Mucosa of gallbladder (tissue), 1 donor: ENCODE measurements at places on chromosomes 6 and 20. TPM values are rescaled to one million over a fixed set of nuclear protein-coding genes. Genes with fewer than 3 reads are reported as not detected.

DNA sequence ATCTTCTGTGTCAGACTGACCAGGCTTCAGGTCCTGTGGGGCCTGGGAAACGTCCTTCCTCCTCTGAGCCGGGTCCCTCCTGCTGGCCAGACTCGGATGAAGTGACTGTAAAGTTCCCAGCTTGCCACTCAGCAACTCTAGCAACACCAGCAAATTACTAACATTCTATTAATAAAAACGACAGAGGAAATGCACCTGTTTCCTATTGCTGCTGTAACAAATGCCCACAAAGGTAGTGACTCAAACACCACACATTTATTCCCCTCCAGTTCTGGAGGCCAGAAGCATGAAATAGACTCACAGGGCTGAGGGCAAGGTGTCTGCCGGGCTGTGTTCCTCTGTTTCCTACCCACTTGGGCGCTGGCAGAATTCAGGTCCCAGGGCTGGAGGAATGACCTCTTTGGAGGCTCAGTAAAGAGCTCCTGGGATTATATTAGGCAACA, 48.8 kb downstream of the CTCFL start:
- DNase-seq = no peak

DNA sequence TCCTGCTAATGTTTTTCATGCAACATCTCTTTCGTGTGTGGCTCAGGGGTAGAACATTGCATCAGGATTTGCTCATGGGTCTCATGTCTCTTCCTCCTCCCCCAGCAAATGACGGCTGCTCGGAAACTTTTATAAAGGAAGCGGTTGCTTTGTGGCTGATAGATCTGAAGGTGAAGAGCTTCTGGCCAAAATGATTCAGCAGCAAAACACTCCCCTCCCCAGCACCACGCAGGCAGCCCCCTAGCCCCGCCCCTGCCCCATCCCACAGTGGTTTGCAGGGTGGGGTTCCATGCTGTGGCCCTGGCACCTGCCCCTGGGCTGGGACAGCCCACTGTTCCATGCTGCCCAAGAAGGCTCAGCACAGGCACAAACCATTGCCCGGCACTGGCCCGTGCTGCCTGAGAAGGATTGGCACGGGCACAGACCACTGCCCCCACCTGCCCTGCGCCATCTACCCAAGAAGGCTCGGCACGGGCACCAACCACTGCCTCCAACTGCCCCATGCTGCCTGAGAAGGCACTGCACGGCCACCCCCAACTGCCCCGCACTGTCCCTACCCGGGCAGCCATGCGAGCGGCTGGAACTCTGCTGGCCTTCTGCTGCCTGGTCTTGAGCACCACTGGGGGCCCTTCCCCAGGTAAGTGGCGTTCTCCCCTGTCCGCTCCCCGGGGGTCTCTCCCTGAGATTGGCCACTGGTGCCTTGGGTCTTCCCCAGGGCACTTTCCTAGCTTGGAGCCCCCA, at the start of gene CST7:
CST7 (plus strand) TSS at position 331 of the 741 bp plus-strand sequence; CDS start at position 568, 237 bp downstream.
- DNase-seq = peak; percentile 35

GRCh38 chr6:167569879-167570278, 245.0 kb downstream of the TTLL2 start:
- no peak for DNase-seq

GRCh38 chr6:136037876-136038460, 186.5 kb downstream of the PDE7B start:
- DNase-seq = no peak

GRCh38 chr6:99233219-99233618, 116.3 kb downstream of the FAXC start:
- DNase-seq = no peak

- DNase-seq = no peak
Observed at GRCh38 chr6:56837322-56837894, 117.5 kb upstream of the BEND6 start.

- DNase-seq = no peak
Observed at GRCh38 chr6:63149730-63150129, 61.5 kb upstream of the FKBP1C start.

DNA sequence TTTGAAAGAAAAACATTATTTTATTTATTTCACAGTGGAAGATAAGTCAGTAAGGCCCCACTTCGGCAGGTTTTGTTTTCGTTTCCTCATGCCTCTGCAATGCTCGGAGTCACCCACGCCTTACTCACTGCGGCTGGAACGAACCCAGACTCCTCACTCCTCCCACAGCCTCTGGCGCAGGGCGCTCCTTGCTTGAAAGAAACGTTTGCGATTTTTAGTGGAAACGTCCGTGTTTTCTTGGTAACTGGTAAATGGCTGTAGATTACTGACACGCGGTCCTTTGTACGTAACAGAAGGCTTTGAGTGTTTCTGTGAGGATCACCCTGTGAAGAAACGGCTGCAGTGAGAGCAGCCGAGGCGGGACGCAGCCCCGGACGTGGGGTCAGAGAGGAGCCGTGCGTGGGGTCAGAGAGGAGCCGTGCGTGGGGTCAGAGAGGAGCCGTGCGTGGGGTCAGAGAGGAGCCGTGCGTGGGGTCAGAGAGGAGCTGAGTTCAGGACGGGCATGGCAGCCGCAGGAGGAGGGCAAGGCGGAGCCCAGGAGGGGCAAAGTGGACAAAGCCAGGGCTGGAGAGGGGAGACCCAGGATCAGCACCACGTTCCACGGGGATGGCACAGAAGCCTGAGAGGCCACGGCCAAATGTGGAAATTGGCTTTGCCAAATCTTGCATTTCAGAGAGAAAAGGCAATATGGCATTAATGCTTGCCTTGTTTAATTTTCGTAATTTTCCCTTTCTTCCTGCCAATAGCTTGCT, 198.6 kb upstream of the THBS2 start:
- DNase-seq = peak; percentile 76

DNA sequence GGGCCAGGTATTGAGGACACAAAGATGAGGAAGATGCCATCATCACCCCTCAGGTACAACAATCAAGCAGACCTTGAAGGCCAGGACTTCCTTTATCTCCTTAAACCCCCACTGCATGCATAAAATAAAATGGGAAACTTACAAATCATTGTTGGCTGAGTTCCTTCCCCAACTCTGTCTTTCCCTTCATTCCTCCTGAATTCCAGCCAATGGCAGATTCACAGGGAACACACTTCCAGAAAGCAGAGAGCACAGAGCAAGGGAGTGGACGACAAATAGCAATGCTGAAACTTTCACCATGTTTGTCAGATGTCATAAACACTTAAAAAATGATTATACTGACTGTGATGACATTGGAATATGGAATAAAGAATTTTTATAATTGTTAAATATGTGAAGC, 37.3 kb upstream of the NXT1 start:
- DNase-seq = no peak

GRCh38 chr20:17904027-17904426, 64.6 kb downstream of the SNX5 start:
- no peak for DNase-seq

- no peak for DNase-seq
Observed at GRCh38 chr20:1688886-1689538, 31.4 kb upstream of the SIRPG start.

- DNase-seq = no peak
Observed at GRCh38 chr6:74152096-74152675, 456.2 kb downstream of the CD109 start.

- DNase-seq = no peak
Observed at GRCh38 chr6:133895573-133896343, 6.8 kb downstream of the TCF21 start.

- no peak for DNase-seq
Observed at GRCh38 chr20:35598899-35599775, 16.5 kb upstream of the SPAG4 start.

DNA sequence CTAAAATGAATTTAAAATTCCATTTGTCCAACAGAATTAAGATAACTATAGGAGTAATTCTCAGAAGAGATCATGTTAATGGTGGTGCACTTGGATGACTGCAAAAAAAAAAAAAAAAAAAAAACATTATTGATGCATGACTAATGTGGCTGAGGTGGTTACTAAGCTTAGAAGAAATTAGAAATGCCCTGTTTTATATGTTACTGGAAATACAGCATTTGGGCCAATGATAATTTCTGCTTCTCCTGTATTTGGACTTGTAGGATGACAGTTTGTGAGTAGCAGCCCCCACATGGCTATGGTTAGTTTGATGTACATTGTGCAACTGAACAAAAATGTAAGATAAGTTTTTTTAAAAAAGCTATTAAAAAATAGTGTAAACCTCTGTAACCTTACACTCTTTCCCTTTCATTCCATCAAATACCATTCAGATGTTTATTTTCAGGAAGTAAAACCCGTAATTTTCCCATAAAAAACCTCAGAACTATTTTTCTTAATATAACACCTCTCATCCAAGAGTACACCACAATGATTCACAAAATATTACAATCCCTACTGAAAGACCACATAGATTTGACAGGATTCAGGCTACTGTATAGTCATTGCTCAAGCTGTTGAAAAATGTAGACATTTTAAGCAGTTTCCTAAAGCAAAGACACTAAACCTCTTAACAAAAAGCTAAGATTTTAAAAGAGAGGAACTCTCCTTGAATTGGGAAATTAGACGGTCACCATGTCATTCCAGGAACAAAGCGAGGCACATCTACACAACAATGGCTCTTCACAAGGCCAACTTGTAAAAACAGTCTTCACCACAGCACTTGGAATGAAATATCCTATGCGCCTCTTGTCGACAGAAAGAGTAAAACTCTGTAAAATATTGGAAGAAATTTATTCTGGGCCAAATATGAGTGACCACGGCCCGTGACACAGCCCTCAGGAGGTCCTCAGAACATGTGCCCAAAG, 83.0 kb downstream of the WDR27 start:
- DNase-seq = no peak

DNA sequence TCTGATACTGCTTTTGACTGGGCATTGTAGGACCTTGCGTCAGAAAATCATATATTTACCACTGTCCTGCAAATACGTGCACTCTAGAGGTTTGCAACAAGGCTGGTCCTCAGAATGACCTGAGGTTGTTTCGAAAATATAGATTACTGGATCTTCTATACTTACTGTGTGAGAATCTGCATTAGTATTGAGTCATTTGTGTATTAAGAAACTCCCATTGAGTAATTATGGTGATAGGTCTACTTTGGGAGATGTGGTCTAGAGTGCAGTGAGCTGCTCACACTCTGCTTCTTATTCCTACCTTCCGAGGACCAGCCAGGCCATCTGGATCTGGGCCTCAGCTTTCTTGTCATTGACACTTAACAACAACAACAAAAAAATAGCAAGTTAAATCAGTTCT, 9.6 kb downstream of the KLHL32 start:
- no peak for DNase-seq

- no peak for DNase-seq
Observed at GRCh38 chr20:56438284-56438683, 26.2 kb downstream of the CASS4 start.

DNA sequence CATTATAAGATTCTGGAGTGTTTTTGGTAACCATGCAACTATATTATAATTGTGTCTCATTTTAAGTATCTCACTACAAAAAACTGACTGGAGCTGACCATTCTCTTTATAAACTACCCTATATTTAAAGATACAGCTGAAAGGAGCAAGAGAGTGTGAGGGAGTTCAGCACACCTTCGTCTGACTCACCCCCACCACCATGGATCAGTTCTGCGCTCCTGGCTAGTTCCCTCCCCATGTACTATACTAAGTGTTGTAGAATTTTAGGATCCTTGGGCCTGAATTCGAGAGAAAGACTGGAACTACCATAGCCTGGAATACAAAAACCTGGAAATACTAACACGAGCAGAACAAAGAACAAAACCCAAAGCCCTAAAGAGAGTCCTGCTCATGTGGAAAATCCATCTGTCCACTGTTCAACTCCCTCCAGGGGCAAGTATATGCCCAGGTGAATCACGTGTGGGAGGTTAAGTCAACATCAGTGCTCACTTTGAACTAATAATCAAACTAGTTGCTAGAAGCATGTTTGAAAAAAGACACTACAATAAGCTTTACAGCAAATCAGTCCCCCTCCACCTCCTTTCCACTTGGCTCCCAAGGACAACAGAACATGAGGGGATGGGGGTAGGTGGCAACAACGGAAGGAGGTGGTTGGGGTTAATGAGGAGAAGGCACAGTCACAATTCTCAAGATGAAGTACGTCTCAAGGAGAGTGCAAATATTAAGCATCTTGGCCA, 46.8 kb downstream of the ELOVL5 start:
- DNase-seq = peak; percentile 32

GRCh38 chr20:9040863-9041524, 27.9 kb upstream of the PLCB4 start:
- no peak for DNase-seq

GRCh38 chr6:130557481-130558112, 191.8 kb downstream of the TMEM200A start:
- DNase-seq = no peak

DNA sequence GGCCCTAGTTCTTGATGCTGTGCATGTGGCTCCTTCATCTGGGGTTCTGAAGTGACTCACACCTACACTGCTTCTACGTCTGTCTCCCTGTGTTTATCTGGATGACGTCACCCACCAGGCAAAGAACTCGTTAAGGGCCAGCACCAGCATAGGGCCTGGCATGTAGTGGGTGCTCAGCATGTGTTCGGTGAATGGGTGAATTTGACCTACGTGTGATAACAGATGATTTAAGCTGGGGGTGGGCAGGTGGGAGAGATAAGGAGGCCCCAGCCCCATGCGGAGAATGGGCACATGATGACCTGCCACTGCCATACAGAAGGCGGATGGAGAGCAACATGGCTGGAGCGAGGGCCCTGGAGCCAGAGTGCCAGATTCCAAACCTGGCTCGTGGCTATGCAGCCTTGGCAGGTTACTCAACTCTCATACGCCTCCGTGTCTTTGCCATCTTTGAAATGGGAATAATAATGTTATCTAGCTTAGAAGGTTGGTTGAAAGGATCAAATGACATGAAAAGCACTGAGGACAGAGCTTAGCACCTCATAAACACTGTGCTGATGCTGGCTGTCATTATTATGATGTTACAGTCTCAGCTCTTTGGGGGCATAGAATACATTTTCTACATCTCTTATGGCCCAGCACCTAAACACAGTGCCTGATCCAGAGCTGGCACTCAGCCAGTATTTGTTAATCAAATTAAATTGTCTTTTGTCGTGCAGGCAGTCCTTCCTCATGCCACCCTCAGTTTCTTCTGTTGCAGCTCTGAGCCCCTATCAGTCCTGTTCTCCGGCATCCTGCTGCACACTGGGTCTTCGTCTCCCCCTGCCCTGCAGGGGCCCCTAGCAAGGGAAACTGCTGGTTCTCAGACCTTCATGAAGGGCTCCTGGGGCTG, 39.6 kb downstream of the VEGFA start:
- DNase-seq = no peak

- DNase-seq = peak; percentile 19
Observed at GRCh38 chr6:44630125-44631028, 242.9 kb downstream of the CDC5L start.

GRCh38 chr6:144912474-144912873, 627.3 kb downstream of the UTRN start:
- no peak for DNase-seq

The IPCEF1 gene
- total RNA-seq = 3.3 TPM

The TGM3 gene
- total RNA-seq = 1.4 TPM

The MEP1A gene
- total RNA-seq = not detected

The SLC35D3 gene
- total RNA-seq = not detected

The FLRT3 gene
- 33.2 TPM for total RNA-seq

The TMEM200A gene
- 1.9 TPM for total RNA-seq

The HLA-DPA1 gene
- 185 TPM for total RNA-seq

The ABHD12 gene
- total RNA-seq = 81.1 TPM

The ARMH2 gene
- not detected for total RNA-seq

The TBX18 gene
- total RNA-seq = 1.4 TPM
